Suppressor macrophage treated with lipopolysaccharide for 1 hour (primary cell): ENCODE measurements at places on chromosomes 11 and 22.
A peak's percentile ranks its signal among the peaks of the same experiment; 100 is the strongest.

DNA sequence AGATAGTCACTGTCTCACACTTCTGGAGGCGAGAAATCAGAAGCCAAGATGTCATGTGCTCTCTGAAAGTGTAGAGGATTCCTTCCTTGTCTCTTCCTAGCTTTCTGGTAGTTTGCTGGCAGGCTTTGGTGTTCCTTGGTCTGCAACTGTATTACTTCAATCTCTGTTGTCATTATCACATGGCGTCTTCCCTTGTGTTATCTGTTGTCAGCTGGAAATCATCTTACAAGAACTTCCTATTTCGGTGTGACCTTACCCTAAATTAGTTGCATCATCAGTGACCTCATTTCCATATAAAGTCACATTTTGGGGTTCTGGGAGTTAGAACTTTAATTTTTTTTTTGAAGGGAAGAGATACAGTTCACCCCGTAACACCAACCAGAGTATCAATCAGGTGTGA lies 3.3 kb upstream of the LIN7C start:
- peak; percentile 67 for DNase-seq

GRCh38 chr11:59849129-59849528 lies 3.8 kb upstream of the CBLIF start:
- DNase-seq, result peak; percentile 24

- no peak for DNase-seq
These were observed 16.8 kb upstream of the CASTOR1 start for GRCh38 chr22:30305906-30306626.

GRCh38 chr11:77568916-77569675 lies 20.7 kb upstream of the AQP11 start:
- DNase-seq, result no peak

GRCh38 chr11:78099666-78100065 lies 20.0 kb upstream of the NDUFC2 start:
- no peak for DNase-seq

DNA sequence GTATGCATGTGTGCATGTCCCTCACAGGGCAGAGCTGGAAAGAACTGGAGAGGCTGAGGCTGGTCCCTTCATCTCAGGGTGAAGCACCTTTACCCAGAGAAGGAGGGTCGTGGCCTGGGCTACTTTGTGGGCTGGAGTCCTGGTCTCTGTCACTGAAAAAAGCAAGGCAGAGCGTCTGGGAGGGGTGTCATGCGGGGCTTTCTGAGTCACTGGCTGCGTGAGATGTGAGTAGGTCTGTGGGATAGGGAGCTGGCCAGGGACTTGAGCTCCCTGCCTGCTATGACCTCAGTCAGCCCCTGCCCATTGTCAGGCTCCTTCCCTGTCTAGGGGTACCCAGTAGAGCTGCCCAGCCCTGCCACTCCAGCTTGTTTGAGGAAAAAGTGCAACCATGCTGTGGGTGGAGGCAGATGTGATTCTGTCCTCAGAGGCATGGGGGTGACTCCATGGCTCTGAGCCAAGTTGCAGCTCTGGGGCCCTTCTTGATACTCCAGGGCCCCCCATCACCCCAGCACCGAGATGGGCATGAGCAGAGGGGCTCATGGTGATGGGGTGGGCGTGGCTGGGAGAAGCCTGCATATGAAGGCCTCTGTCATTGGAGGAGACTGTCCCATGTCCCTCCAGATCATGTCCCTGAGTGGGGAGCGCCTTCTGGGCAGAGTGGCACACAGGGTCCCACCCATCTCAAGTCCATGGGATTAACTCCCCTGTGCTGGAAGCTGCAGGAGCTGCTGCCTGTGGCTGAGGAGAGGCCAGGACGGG lies 27.8 kb downstream of the KCNQ1 start:
- peak; percentile 29 for DNase-seq

- peak; percentile 91 for DNase-seq
These were observed 47.0 kb upstream of the TIMP3 start for GRCh38 chr22:32754413-32755041.

DNA sequence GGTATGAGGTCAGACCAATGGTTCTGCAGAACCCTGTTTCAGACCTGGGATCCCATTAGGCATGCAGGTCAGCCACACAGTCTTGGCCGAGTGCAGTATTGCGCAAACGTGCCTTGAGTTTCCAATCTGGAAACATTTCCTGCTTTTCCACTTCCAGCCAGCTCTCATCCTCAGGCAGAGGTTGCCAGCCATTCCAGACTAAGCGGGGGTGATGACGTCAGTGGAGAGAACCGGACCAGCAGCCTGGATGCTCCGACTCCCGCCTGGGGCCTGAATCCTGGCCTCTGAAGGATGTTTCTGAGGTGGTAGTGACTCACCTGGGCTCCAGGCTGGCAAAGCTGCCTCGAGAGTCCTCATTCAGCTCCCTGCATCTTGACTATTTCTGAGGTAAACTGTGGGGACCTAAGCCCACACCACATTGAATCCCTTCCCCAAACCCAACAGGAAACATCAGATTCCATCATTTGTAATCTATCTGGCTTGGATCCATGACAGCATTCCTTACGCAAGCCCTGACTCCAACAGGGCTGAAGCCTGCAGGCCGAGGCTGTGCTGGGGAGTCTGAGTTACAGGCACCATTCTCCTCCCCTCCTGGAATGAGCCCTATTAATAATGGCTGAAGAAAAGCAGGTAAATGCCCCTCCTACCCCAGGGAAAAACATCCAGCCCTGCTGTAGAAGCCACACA lies 83.0 kb downstream of the ABTB2 start:
- no peak for DNase-seq

- DNase-seq, result peak; percentile 97
These were observed 6.0 kb downstream of the RNF169 start for GRCh38 chr11:74754507-74755252.

- DNase-seq, result no peak
These were observed 130.5 kb downstream of the MORC2 start for GRCh38 chr22:30838111-30838510.

DNA sequence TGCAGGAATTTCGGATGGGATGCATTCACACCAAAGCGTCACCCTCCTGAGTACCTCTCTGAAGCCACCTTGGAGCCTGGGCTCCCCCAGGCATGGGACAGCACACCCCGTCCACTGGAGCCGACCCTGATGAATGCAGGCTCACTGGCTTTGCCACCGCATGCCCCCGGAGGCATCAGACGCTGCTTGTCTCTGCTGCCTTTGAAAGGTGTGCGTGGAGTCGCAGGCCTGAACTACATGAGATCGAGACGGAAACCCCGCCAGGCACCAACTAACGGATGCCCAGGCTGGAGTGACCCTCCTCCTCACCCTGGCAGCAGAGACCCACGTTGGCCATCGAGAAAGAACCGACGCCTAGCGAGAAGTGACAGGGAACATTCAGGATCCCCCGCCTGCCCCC lies 22.5 kb downstream of the KRTAP5-5 start:
- DNase-seq, result no peak

- DNase-seq, result no peak
These were observed 69.2 kb upstream of the RRM1 start for GRCh38 chr11:4025248-4025966.

- peak; percentile 94 for DNase-seq
These were observed 108.2 kb upstream of the CD44 start for GRCh38 chr11:35030716-35031213.

- DNase-seq, result no peak
These were observed 4.7 kb downstream of the FADS2 start for GRCh38 chr11:61832754-61833153.

DNA sequence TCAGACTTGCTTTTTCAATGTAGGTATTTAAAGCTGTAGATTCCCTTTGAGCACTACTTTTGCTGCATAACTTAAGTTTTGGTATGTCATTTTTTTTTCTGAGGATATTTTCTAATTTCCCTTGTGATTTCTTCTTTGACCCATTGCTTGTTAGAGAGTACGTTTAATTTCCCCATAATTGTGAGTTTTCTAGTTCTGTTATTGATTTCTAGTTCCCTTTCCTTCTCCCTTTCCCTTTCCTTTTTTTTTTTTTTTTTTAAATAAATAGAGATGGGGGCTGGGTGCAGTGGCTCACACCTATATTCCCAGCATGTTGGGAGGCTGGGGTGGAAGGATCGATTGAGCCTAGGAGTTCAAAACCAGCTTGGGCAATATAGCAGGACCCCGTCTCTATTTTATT lies 30.8 kb downstream of the UBE2L3 start:
- DNase-seq, result peak; percentile 21

- DNase-seq, result no peak
These were observed 12.4 kb upstream of the MAPK11 start for GRCh38 chr22:50282361-50283155.

DNA sequence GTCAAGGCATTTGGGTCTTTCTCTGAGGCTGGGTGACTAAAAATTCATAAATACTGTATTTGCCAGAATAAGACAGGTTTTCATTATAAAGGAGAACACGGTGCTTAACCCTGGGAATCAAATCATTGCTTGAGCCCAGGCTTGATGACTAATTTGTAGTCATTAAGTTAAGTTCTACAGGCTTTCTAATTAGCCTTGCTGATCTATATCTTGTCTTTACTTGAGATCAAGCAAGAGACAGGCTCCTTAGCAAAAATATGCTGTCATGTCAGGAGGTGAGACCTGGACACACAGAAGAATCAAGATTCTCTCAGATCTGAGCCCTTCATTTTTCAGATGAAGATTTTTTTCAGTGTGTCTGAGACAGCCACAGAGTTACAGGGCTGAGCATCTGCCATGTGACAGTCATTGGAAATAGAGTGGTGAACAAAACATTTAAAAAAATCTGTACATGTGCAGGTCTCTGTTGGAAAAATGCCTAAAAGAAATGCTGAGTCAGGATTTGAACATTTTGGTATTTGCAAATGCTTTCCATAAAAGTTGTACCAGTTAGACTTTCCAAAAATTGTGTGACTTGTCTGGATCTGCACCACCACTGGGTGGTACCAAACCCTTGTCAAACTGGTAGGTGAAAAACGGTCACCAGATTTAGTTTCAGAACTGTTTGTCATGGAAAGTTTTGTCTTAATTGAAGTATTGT lies 14.6 kb downstream of the ACAT1 start:
- no peak for DNase-seq

DNA sequence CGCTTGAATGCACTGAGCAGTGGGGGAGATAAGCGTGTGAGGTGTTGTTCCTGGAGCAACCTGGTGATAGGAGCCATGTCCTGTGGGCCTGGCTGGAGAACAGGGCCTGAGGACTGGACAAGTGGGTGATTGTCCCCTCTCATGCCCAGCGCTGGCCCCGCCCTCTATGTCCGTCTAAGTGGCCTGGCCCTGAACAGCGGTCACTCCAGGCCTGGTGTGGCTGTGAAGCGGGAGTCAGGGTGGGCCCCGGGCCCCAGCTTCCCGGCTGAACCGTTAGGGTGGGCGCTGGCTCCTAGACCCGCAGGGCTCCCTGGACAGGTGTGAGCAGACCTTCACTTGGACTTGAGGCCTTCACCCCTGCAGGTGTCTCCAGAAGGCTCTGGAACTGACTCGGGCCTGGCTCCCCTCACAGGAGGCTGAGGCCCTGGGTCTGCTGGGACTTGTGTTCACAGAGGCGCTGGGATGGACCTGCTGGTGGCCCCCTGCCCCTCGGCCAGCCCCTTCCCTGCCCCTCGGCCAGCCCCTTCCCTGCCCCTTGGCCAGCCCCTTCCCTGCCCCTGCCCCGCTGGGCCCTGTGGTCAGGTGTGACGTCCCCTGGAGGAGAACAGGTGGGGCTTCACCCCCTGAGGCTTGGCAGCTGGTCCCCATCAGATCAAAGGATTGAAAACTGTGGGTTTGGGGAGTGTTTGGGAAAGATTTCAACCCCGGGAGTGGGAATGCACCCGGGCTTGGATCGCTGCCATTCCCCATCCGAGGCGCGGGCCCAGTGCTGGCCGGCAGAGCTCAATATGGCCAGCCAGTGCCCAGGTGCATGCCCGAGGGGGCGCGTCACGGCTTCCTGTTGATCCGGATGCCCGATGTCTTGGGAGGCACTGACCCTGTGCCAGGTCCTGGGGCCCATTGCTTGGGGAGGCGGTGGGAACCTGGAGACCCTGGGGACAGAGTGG lies 3.2 kb upstream of the MUC6 start:
- DNase-seq, result no peak
